ENCODE measurements at places on chromosomes 13 and 19. TPM values are rescaled to one million over a fixed set of nuclear protein-coding genes. Genes with fewer than 3 reads are reported as not detected.

PINLYP gene
- total RNA-seq = not detected

ZNF491 gene
- total RNA-seq = 0.62 TPM

ZNF71 gene
- total RNA-seq = 3.3 TPM

PDCD5 gene
- total RNA-seq = 35.3 TPM

INSR gene
- total RNA-seq = 0.44 TPM

ZNF730 gene
- 0.52 TPM for total RNA-seq

CBY2 gene
- total RNA-seq = 0.96 TPM

HSH2D gene
- total RNA-seq = 45.5 TPM

LMTK3 gene
- 6.3 TPM for total RNA-seq

SLC1A6 gene
- total RNA-seq = 0.59 TPM

KLHL1 gene
- total RNA-seq = not detected

EDNRB gene
- total RNA-seq = not detected

CGB8 gene
- total RNA-seq = not detected

SH2D3A gene
- 46.2 TPM for total RNA-seq

ZSCAN18 gene
- 13.4 TPM for total RNA-seq

GIPC3 gene
- 0.52 TPM for total RNA-seq

BCL3 gene
- 231 TPM for total RNA-seq

LILRA5 gene
- not detected for total RNA-seq

CRLF1 gene
- not detected for total RNA-seq

CEACAM4 gene
- total RNA-seq = 16.1 TPM

NCAN gene
- not detected for total RNA-seq

PEAK3 gene
- total RNA-seq = not detected

B9D2 gene
- total RNA-seq = 22.3 TPM

WDR88 gene
- total RNA-seq = not detected

CKM gene
- not detected for total RNA-seq

LINGO3 gene
- total RNA-seq = 0.22 TPM

BORA gene
- total RNA-seq = 7.0 TPM

ARRDC5 gene
- total RNA-seq = 6.1 TPM

SBSN gene
- total RNA-seq = not detected

LHB gene
- total RNA-seq = not detected

MEIS3 gene
- not detected for total RNA-seq

PKN1 gene
- total RNA-seq = 151 TPM

TNFSF9 gene
- total RNA-seq = 4.5 TPM

KBTBD7 gene
- total RNA-seq = 2.3 TPM

SLC46A3 gene
- 11.0 TPM for total RNA-seq

CATSPERD gene
- not detected for total RNA-seq

SLC7A10 gene
- total RNA-seq = not detected

ZNF583 gene
- total RNA-seq = 2.2 TPM

ZNF878 gene
- total RNA-seq = not detected

NDUFB7 gene
- 51.4 TPM for total RNA-seq

AMER2 gene
- not detected for total RNA-seq

ZNF497 gene
- total RNA-seq = 0.27 TPM

BICRA gene
- 43.8 TPM for total RNA-seq

WASF3 gene
- 0.49 TPM for total RNA-seq

CABP5 gene
- 0.32 TPM for total RNA-seq

TYROBP gene
- total RNA-seq = not detected

ANKLE1 gene
- 1.8 TPM for total RNA-seq

F2RL3 gene
- total RNA-seq = 0.10 TPM

ADGRE2 gene
- total RNA-seq = 2.1 TPM

OVOL3 gene
- not detected for total RNA-seq

TPTE2 gene
- total RNA-seq = not detected

IRS2 gene
- 86.7 TPM for total RNA-seq

IL4I1 gene
- total RNA-seq = 3.7 TPM

PEG3 gene
- total RNA-seq = 0.17 TPM

CCDC194 gene
- total RNA-seq = 1.3 TPM

METTL21C gene
- total RNA-seq = not detected

ZNF223 gene
- total RNA-seq = 1.4 TPM

PDX1 gene
- not detected for total RNA-seq
